Metanephros (tissue), 2 donors: ENCODE measurements at places on chromosomes 16 and 17. TPM values are rescaled to one million over a fixed set of nuclear protein-coding genes. Genes with fewer than 3 reads are reported as not detected.

The GP1BA gene
- 0.88 TPM for total RNA-seq

The ASB16 gene
- total RNA-seq: 5.7 TPM

The ARL5C gene
- total RNA-seq: not detected

The TVP23B gene
- total RNA-seq: 31.0 TPM

The ITGB4 gene
- total RNA-seq: 9.5 TPM

The KRTAP4-1 gene
- total RNA-seq: not detected

The TSEN54 gene
- 23.6 TPM for total RNA-seq

The RCVRN gene
- total RNA-seq: not detected

The GLIS2 gene
- total RNA-seq: 23.4 TPM

The OTOP3 gene
- total RNA-seq: not detected

The IRX3 gene
- total RNA-seq: 18.9 TPM

The ABCC3 gene
- total RNA-seq: 13.5 TPM

The QPRT gene
- total RNA-seq: 86.2 TPM

The DLX4 gene
- not detected for total RNA-seq

The FNDC8 gene
- not detected for total RNA-seq

The FBXO39 gene
- total RNA-seq: not detected

The IRX5 gene
- total RNA-seq: 11.7 TPM

The ST6GALNAC1 gene
- total RNA-seq: 0.12 TPM

The BEAN1 gene
- 0.99 TPM for total RNA-seq

The CDC6 gene
- 6.0 TPM for total RNA-seq

The MC1R gene
- 3.3 TPM for total RNA-seq

The CDH5 gene
- total RNA-seq: 67.2 TPM

The ANKRD40CL gene
- not detected for total RNA-seq

The KCNH4 gene
- not detected for total RNA-seq

The CORO1A gene
- total RNA-seq: 30.8 TPM

The GAST gene
- not detected for total RNA-seq

The KRTAP2-1 gene
- total RNA-seq: not detected

The ATP6V0D1 gene
- 91.1 TPM for total RNA-seq

The WBP2 gene
- 38.6 TPM for total RNA-seq

The EFNB3 gene
- total RNA-seq: 8.7 TPM

The NATD1 gene
- 9.8 TPM for total RNA-seq

The RGS11 gene
- 4.9 TPM for total RNA-seq

The PYY gene
- total RNA-seq: not detected

The NGFR gene
- total RNA-seq: 12.1 TPM

The TMC5 gene
- 1.1 TPM for total RNA-seq

The SEZ6L2 gene
- 17.3 TPM for total RNA-seq

The SSTR5 gene
- 0.82 TPM for total RNA-seq

The ALOX15B gene
- 0.99 TPM for total RNA-seq

The CHST4 gene
- not detected for total RNA-seq

The MT1M gene
- total RNA-seq: 1.5 TPM

The ABCC11 gene
- total RNA-seq: 0.23 TPM

The GINS2 gene
- 6.5 TPM for total RNA-seq

The CLEC18B gene
- 64.8 TPM for total RNA-seq

The FBXO31 gene
- total RNA-seq: 32.4 TPM

The BFAR gene
- 54.6 TPM for total RNA-seq

The SEZ6 gene
- 0.06 TPM for total RNA-seq

The KRT35 gene
- total RNA-seq: 0.41 TPM

The SALL1 gene
- total RNA-seq: 56.6 TPM

The KIF18B gene
- 5.4 TPM for total RNA-seq

The HOXB5 gene
- total RNA-seq: 3.7 TPM

The ABCC12 gene
- not detected for total RNA-seq

The HNF1B gene
- total RNA-seq: 51.6 TPM

The SRL gene
- total RNA-seq: 50.9 TPM

The RAB11FIP4 gene
- 15.4 TPM for total RNA-seq
